Right lobe of liver (tissue), 6 donors: ENCODE measurements at places on chromosomes 3 and 15.

GRCh38 chr3:4376499-4376898, 73.3 kb downstream of the SETMAR start:
- H3K27ac ChIP-seq = no peak overlapping the region
- H3K36me3 ChIP-seq = no peaks in the 10 kb centered on the region
- no peaks in the 10 kb centered on the region for H3K4me1 ChIP-seq
- no peaks in the 10 kb centered on the region for H3K27me3 ChIP-seq

- no peaks in the 10 kb centered on the region for H3K27me3 ChIP-seq
- H3K27ac ChIP-seq = no peak overlapping the region
- H3K4me3 ChIP-seq = no peak overlapping the region
- H3K36me3 ChIP-seq = no peaks in the 10 kb centered on the region
Measured at GRCh38 chr3:46865031-46865507, 1.8 kb upstream of the MYL3 start.

DNA sequence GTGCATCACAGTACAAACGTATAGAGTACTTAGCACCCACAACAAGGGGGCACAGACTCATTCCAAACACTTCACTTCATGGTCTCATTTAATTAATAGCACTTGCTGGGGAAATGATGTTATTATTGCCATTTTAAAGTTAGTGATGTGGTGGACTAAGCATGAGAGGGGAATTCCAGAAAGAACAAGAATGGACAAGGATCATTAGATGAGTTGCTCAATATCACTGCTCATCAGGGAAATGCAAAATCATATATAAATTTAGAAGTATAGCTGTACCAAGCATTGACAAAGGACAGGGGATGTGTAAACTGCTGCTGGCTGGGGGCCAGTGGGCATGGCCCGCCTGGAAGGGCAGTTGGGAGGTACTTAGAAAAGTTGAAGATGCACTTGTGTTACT, 14.6 kb downstream of the PRR20G start:
- no peaks in the 10 kb centered on the region for H3K36me3 ChIP-seq
- H3K4me1 ChIP-seq = no peaks in the 10 kb centered on the region
- H3K27ac ChIP-seq = no peak overlapping the region
- DNase-seq = no peak
- H3K4me3 ChIP-seq = no peak overlapping the region

DNA sequence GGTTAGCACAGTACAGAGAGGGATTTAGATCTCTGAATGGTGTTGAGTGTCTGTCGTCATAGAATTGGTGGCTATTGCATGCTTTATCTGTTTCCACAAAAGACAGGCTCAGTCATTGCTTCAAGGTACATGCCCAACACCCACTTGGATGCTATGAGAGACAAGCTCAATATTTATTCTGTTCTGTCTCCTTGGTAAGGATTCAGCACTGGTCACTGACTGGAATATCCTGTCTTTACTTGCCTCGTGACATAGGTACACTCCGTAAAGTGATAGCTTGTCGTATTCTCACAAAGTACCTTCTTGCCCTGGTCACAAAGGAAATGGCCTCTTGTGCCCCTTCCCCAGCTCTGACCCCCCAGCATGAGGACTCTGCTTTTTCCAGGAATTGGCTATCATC, 72.8 kb upstream of the CTNNB1 start:
- no peak overlapping the region for H3K4me3 ChIP-seq
- no peak for DNase-seq
- no peak overlapping the region for H3K27ac ChIP-seq
- no peaks in the 10 kb centered on the region for H3K36me3 ChIP-seq
- H3K4me1 ChIP-seq = no peaks in the 10 kb centered on the region
- no peaks in the 10 kb centered on the region for H3K27me3 ChIP-seq

DNA sequence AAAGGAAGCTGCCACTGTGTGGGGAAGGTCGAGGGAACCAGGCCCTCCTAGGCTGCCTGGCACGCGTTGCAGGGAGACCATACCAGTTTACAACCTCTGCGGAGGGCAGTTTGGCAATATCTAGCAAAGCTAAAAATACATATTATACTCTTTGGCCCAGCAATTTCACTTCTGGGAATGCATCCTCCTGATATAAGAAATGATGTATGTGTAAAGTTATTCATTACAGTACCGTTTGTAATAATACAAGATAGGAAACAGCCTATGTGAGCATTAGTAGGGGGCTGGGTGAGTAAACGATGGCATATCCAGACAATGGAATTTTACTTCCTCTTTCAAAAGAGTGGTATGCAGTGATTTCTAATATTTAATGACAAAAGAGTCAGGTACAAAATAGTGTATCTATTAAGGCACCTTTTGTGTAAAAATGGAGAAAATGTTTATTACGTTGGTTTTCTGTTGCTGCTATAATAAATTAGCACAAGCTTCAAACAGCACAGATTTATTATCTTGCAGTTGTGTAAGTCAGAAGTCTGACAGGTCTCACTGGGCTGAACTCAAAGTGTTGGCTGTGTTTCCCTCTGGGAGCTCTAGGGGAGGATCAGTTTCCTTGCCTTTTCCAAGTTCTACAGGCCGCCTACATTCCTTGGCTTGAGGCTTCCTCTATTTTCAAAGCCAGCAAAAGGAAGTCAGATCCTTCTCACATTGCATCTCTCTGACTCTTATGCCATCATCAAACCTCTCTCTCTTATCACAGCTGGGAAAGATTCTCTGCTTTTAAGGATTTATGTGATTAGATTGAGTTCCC, 9.0 kb downstream of the APOD start:
- H3K27me3 ChIP-seq = no peaks in the 10 kb centered on the region
- no peak overlapping the region for H3K27ac ChIP-seq
- no peak overlapping the region for H3K4me3 ChIP-seq
- H3K36me3 ChIP-seq = no peaks in the 10 kb centered on the region
- H3K4me1 ChIP-seq = no peaks in the 10 kb centered on the region

GRCh38 chr3:72549761-72550581, 298.3 kb downstream of the SHQ1 start:
- H3K27ac ChIP-seq = no peak overlapping the region
- no peaks in the 10 kb centered on the region for H3K27me3 ChIP-seq
- no peak for DNase-seq
- H3K4me3 ChIP-seq = no peak overlapping the region

DNA sequence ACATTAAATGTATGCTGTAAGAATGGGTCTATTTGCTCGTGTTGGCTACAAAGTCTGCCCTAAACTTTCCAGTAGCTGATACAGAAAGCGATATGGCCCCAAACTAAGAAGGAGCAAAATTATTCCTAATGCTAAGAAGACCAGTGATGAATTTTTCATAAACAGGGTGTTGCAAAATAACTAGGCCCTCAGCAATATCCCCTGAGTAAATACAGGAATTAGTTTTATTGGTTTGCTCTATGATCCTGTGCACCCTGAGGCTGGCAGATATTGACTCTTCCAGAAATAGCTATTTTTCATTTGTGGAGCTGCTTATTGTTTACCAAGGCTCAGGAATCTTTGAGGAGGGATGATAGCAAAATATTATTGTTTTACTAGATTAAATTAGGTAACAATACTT, 60.9 kb upstream of the CCNL1 start:
- H3K4me1 ChIP-seq = no peaks in the 10 kb centered on the region
- no peak overlapping the region for H3K27ac ChIP-seq
- no peaks in the 10 kb centered on the region for H3K36me3 ChIP-seq
- no peak for DNase-seq
- H3K4me3 ChIP-seq = no peak overlapping the region
- no peaks in the 10 kb centered on the region for H3K27me3 ChIP-seq

- no peaks in the 10 kb centered on the region for H3K27me3 ChIP-seq
- DNase-seq = no peak
- no peaks in the 10 kb centered on the region for H3K4me1 ChIP-seq
- H3K4me3 ChIP-seq = no peak overlapping the region
- no peaks in the 10 kb centered on the region for H3K36me3 ChIP-seq
- H3K27ac ChIP-seq = no peak overlapping the region
Measured at GRCh38 chr3:130085881-130086280, 4.2 kb downstream of the ALG1L2 start.

DNA sequence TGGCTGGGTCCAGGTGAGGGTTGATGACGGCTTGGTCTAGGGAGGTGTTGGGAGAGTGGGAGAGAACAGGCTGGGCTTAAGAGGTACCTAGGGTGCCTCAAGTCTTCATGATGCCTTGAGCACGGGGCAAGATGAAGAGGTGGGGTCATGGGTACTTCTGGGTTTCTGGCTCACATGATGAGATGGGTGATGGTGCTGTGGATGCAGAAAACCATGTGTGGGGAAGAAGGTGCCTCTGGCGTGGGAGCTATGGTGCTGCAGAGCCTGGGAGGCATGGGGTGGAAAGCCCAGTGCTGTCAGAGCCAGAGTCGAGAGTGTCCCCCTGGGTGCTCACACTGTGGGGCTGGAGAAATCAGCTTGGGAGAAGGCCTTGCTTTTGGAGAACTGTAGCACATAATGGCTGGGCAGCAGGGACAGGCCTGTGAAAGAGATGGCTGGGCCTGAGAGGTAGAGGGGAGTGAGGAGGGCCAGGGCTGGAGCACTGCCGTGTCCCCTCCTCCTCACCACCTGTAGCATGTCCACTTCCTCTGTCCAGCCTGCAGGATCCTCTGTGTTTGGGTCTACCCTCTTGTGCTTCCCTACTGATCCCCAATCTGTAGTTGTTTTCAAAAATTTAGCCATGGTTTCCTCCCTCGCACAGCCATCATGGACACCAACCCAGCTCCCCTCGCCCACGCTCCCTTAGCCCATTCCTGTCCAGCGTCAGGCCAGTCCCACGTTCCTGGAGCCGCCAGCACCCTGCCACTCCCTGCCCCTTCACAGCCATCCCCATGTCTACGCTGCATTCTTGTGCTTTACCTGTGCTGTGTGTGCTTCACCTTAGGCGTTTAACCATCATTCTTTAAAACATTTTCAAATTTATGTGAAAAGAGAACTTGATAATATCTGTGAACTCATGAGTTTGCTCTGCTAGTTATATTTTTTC, 132.0 kb downstream of the EEFSEC start:
- no peaks in the 10 kb centered on the region for H3K27me3 ChIP-seq
- no peak overlapping the region for H3K4me3 ChIP-seq
- no peak overlapping the region for H3K27ac ChIP-seq
- no peak for DNase-seq
- H3K4me1 ChIP-seq = no peaks in the 10 kb centered on the region

- no peak overlapping the region for H3K27ac ChIP-seq
- H3K4me1 ChIP-seq = no peaks in the 10 kb centered on the region
- no peaks in the 10 kb centered on the region for H3K36me3 ChIP-seq
- H3K27me3 ChIP-seq = no peaks in the 10 kb centered on the region
Measured at GRCh38 chr15:29054171-29055045, 168.6 kb downstream of the APBA2 start.

GRCh38 chr3:190051641-190052040, 69.1 kb downstream of the P3H2 start:
- H3K27ac ChIP-seq = no peak overlapping the region
- no peak for DNase-seq
- no peaks in the 10 kb centered on the region for H3K27me3 ChIP-seq
- H3K4me1 ChIP-seq = no peaks in the 10 kb centered on the region
- no peaks in the 10 kb centered on the region for H3K36me3 ChIP-seq
- no peak overlapping the region for H3K4me3 ChIP-seq

DNA sequence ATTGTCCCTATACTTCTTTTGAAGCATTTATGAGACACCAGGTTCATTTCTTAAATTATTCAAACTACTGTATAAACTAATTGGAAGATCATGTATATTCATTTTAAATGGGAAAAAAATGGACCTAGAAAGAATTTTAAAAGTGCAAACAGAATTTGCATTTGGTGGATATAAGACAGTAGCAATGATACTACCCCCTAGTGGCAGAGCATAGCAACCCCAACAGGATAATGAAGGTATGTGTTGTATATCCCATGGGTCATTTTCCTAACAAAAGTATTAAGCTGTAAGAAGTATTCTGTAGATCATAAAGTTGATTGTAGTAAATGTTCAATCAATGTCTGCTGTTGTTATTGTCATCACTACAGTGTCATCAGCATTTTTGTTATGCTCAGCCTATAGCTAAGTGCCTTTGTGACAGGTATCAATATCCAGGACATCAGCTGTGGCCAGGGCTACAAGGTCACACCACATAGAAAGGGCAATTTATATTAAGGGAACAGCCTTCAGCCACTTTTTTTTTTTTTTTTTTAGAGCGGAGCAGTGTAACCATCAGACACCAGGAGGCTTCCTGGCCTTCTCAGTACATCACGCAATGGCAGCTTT, 175.8 kb downstream of the FOXB1 start:
- H3K4me1 ChIP-seq = no peaks in the 10 kb centered on the region
- no peaks in the 10 kb centered on the region for H3K27me3 ChIP-seq

- H3K36me3 ChIP-seq = no peaks in the 10 kb centered on the region
- DNase-seq = no peak
- no peak overlapping the region for H3K27ac ChIP-seq
- H3K4me3 ChIP-seq = no peak overlapping the region
- no peaks in the 10 kb centered on the region for H3K4me1 ChIP-seq
Measured at GRCh38 chr3:89314454-89315098, 207.2 kb downstream of the EPHA3 start.

DNA sequence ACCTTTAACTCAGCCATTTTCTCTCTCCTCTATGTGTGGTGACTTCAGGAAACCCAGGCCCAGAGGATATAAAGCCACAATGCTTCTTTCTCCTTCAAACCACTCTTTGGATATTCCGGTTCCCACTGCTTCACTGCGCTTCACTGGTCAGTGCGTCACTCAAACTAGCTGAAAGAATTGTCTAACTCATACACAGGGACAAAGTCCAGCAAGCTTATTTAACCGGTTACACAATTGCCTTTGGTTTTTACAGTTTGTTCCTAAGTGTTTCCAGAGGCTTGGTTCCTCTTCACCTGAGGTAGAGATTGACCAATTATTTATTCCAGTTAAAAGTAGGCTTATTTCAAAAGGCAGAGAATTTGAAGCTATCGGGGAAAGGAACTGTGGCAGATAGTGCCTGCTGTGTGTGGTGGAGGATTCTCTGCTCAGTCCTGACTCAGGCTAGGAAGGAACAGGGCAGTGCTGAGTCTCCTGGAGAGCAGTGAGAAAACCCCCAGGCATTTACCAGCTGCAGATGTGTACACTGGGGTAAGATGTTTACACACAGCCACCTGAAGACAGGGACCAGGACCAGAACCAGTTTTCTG, at the start of gene HGD:
Gene HGD (minus strand): TSS at position 145 of the 587 bp plus-strand sequence. CDS start 128 bp downstream, at position 17.
- H3K4me3 ChIP-seq = peak within 1 kb of the TSS; percentile 54
- H3K27me3 ChIP-seq = no peaks in the 10 kb centered on the region
- no peaks in the 10 kb centered on the region for H3K36me3 ChIP-seq
- DNase-seq = peak; percentile 29
- H3K4me1 ChIP-seq = no peaks in the 10 kb centered on the region
